Neural progenitor cell (in vitro differentiated cells): ENCODE measurements at places on chromosomes 11 and 22. TPM values are rescaled to one million over a fixed set of nuclear protein-coding genes. Genes with fewer than 3 reads are reported as not detected.

DNA sequence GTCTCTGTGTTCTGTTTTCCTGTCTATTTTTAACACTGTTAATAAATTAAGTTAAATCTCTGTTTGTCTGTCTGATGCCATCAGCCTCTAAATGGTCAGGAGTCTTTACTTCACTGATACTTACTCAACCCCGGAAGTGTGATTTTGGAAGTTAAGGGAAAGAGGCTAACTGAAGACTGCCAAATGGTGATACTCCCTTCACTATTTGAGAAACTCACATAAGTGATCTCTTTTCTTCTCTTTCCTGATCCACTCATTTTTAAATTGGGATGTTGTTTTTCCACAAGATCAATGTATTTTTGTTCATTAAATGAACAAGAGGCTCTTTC is 389 bp upstream of the CASP12 start:
- DNase-seq: no peak

GRCh38 chr11:80937842-80938241 is 1497.0 kb upstream of the TENM4 start:
- DNase-seq: no peak

DNA sequence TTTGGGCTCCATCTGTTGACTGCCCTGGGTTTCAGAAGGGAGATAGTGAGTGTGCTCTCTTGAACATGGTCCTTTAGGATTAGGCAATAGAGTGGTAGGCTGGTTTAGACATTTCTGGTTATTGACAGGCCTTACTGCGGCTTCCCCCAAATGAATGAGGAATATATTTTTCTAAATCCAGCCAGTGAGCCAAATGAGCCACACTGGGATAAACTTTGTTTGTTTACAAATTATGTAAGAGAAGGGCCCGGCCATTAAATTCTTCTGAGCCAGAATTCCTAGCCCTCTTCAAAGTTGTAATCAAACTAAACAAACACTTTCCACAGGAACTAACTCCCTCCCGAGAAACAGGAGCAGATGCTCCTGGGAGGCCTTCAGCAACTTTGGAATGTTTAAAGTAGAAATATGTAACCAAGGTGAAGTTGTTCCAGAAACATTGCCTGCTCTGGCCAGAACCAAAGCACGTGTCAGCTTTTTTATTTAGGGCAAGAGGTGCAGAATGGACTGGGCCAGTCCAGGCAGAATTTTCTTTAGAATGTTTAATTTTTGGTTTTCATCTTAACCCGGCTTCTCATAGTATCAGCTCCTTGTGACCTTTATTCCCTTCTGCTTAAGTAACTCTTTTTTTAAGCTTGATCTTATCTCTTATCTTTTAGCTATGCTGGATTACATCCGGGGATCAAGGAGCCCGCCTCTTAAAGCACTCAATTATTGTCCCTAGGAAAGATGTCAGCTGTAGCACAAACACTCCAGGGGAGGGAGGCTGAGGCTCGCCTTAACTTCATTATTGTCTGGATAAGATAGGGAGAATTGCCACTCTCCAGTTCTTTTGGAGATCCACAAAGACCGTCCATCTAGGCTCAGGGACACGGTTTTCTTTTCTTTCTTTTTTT is 28.7 kb downstream of the ZNRF3 start:
- no peak for DNase-seq

- DNase-seq: peak; percentile 85
These were observed 16.0 kb downstream of the TRPM5 start for GRCh38 chr11:2428322-2428795.

- DNase-seq: no peak
These were observed 28.2 kb downstream of the TPBGL start for GRCh38 chr11:75268626-75269366.

GRCh38 chr22:31861226-31861840 is 83.0 kb upstream of the YWHAH start:
- no peak for DNase-seq

- DNase-seq: no peak
These were observed 4.1 kb upstream of the ESAM start for GRCh38 chr11:124766156-124766555.

GRCh38 chr11:130146796-130147195 is 12.8 kb upstream of the ST14 start:
- no peak for DNase-seq

The PTPRCAP gene
- 1.1 TPM in 1 of 2 replicates, not detected in the other for total RNA-seq

The FGF3 gene
- total RNA-seq: not detected in 2 replicates

The NLRP10 gene
- not detected in 2 replicates for total RNA-seq

The AQP11 gene
- total RNA-seq: 0.24 and 1.1 TPM in 2 replicates

The C11orf16 gene
- total RNA-seq: not detected in 2 replicates

The GLYAT gene
- total RNA-seq: not detected in 2 replicates

The TTC36 gene
- total RNA-seq: 0.62 TPM in 1 of 2 replicates, not detected in the other
